ENCODE measurements at places on chromosomes 5 and 9. TPM values are rescaled to one million over a fixed set of nuclear protein-coding genes. Genes with fewer than 3 reads are reported as not detected.

Gene SYK
- total RNA-seq = not detected

Gene C5orf34
- 2.1 TPM for total RNA-seq

Gene TMEM215
- total RNA-seq = not detected

Gene BARHL1
- not detected for total RNA-seq

Gene CCL21
- 0.81 TPM for total RNA-seq

Gene PCDHA5
- total RNA-seq = not detected

Gene LECT2
- not detected for total RNA-seq

Gene MCC
- 33.8 TPM for total RNA-seq

Gene SPAAR
- total RNA-seq = 2.5 TPM

Gene CDK9
- total RNA-seq = 59.7 TPM

Gene IL31RA
- total RNA-seq = 0.31 TPM

Gene CCNI2
- total RNA-seq = not detected

Gene TUSC1
- total RNA-seq = 8.0 TPM

Gene PCDHGA7
- 9.9 TPM for total RNA-seq

Gene EQTN
- total RNA-seq = not detected

Gene STING1
- total RNA-seq = 64.9 TPM

Gene CD14
- total RNA-seq = 1.3 TPM
